CD8-positive, alpha-beta T cell (primary cell): ENCODE measurements at places on chromosomes 11 and 22.

GRCh38 chr22:37464181-37464580 is 22.0 kb downstream of the MFNG start:
- no peak for DNase-seq

- DNase-seq: no peak
Measured at GRCh38 chr22:46879083-46879482, 116.6 kb downstream of the TBC1D22A start.

GRCh38 chr11:115197433-115197832 is 306.8 kb downstream of the CADM1 start:
- no peak for DNase-seq

- DNase-seq: no peak
Measured at GRCh38 chr22:25942856-25943411, 200.9 kb downstream of the MYO18B start.

- DNase-seq: no peak
Measured at GRCh38 chr22:27993774-27994350, 74.8 kb upstream of the PITPNB start.
